ENCODE measurements at places on chromosomes 5 and 9.

- no peak for DNase-seq
Measured at GRCh38 chr9:99474186-99474585, 252.1 kb downstream of the SEC61B start.

DNA sequence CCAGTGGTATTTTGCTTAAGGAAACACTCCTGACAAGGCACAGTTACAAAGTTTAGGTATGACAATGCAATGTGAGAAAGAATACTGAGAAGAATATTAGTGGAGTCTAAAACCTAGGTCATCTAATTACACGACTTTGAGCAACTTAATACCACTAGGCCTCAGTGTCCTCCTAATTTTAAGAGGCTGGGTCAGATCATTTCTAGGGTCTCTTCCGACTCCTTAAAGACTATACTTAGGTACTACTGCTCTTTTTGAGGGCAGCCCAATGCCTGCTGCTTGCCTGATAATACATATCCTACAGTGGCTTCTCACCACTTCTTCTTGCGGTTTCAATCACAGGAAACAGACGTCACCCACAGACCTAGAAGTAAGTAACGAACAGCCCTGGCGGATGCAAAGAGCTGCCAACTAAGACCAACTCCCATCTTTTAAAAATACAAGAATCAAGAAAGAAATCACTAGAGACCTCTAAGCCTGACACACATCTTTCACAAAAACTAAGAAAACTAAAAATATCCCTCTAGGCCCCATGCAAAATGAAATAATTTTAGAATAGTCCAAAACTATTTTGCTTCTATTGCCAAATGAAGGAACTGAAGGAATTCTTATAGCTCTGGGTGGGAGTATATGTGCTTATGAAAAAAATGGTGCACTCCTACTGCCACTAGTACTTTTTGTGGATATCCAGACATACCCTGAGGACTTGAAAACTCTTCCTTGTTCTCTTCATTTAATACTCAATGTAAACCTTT lies 13.1 kb downstream of the DIAPH1 start:
- DNase-seq = no peak

GRCh38 chr5:131396630-131397273 lies 132.9 kb downstream of the CDC42SE2 start:
- DNase-seq = no peak

- no peak for DNase-seq
Measured at GRCh38 chr5:179798771-179799643, 5.2 kb downstream of the LTC4S start.

GRCh38 chr5:141313711-141314110 lies 6.9 kb downstream of the TAF7 start:
- DNase-seq = no peak

DNA sequence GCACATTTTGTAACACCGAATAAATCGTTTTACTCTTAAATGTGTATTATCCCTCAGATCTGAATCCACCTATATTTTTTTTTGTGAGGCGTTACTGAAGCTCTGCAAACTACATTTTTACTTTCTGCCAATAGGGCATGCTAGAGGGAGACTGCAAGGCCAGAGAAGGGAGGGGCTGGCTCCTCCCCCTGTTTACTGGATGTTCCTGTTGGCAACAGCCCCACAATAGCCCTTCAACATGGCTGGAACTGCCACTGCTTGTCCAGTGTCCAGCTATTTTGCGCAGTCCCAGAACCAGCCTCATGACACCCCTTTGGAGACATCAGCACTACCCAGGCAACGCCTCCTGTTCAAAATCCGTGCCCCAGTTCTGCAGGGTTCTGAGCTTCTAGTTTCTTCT lies 85.4 kb upstream of the MIER3 start:
- DNase-seq = no peak

GRCh38 chr5:175688352-175689146 lies 30.7 kb downstream of the HRH2 start:
- no peak for DNase-seq

- no peak for DNase-seq
Measured at GRCh38 chr5:54313311-54314270, 3.2 kb upstream of the ARL15 start.

DNA sequence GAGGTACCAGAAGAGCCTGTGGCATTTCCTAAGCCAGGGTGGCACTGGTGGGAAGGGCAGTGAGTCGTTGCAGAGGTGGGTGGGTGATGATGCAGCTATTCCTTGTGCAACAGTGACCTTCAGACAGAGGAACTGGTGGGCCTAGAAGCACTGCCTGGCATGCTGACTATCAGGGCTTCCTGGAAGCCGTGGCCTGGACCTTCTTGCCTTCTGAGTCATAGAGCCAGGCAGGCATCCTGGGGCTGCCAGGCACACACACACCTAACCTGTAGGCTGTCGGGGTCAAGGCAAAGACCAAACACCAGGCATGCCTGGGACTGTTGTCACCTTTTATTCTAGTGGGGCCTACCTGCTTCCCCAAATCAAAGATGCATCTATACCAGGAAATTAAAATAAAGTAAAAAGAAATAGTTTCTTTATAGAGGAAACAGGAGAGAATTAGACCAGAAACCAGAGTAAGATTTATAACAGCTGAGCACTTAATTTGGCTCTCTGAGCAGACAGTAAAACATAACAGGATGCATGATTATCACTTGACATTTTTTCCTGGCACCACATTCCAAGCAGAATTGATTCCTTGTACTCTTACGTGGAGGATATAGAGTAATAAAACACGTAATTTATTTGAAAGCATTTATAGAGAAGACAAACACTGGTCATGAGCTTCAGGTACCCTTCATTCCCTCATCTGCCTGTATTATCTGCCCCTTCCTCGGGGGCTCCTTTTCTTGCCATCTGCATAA lies 25.1 kb downstream of the NANS start:
- no peak for DNase-seq
